ENCODE measurements at places on chromosomes 5 and 9.

GRCh38 chr5:128084228-128085167, 932 bp downstream of the SLC12A2 start:
- peak; percentile 19 for DNase-seq

GRCh38 chr9:131611586-131612315, 66.4 kb downstream of the PRRT1B start:
- DNase-seq, result no peak

DNA sequence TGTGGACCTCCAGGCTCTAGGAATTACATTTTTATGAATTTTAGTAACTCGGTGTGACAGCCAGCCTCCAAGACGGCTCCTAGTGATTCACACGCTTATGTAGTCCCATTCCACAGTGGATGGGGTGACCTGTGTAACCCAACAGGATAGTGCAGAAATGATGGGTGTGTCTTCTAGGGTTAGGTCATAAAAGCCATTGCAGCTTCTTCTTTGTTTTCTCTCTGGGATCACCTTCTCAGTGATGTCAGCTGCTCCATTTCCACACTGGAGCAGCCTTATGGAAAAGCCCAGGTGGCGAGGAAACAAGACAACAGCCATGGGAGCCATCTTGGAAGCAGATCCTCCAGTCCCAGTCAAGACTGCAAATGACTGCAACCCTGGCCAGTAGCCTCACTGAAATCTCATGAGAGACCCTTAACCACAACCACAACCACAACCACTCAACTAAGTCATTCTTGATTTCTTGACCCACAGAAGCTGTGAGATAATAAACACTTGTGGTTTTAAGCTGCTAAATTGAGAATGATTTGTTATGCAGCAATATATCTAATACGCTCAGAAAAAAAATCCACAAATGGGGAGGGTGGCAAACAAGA, 5.1 kb upstream of the GNPDA1 start:
- no peak for DNase-seq

- no peak for DNase-seq
These were observed 112.0 kb upstream of the FBXL7 start for GRCh38 chr5:15387931-15388524.

DNA sequence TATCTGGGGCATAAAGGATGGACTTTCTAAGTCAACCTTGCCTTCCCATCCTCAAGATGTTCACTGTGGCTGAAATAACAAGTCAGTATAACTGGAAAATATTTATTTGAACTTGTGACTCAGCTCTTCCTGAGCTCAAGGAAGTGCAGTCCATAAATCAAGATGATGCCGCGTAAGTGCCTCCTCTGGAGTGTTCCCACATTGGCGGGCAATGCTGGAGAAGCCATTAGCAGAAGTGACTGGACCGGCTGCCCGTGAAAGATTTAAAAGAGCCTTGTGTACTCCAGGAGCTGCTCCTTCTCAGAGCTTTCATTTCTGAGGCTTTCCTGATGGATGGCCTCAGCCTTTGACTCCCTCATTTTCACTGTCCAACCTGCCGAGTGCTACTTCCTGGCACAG, 17.4 kb downstream of the TMOD1 start:
- no peak for DNase-seq

GRCh38 chr9:6715755-6716643, 41.8 kb upstream of the KDM4C start:
- DNase-seq, result peak; percentile 70

DNA sequence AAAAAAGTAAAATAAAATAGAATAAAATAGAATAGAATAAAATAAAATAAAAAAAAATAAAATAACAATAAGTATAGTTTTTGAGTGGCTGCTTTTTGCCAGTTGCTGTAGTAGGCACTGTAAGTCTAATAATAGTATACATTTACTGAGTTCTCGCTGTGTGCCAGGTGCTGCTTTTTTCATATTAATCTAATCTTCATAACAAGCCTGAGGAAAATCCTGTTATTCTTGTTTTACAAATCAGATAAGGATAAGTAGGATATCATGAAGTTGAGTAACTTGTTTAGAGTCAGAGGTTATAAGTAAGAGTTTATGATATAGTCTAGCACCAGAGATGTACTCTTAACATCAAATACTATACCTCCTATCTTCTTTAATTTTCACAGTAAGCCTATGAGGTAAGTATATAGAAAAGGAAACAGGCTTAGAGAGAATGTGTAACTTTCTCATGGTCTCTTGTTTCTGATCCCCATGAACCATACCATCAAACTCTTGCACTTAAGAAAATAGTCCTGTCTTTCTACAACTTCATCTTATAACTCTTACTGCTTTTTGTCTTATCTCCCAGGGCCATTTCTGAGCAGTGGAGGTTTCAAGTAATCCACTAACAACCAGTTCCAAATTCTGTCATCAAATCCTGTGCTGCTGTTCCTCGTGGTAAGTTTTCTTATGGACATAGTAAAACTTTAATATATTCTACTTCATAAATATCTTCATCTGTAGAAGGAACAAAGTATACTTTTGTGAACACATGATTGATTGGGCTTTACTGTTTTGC, 18.7 kb downstream of the RMI1 start:
- no peak for DNase-seq

- no peak for DNase-seq
These were observed 44.4 kb upstream of the APC start for GRCh38 chr5:112693301-112693700.

DNA sequence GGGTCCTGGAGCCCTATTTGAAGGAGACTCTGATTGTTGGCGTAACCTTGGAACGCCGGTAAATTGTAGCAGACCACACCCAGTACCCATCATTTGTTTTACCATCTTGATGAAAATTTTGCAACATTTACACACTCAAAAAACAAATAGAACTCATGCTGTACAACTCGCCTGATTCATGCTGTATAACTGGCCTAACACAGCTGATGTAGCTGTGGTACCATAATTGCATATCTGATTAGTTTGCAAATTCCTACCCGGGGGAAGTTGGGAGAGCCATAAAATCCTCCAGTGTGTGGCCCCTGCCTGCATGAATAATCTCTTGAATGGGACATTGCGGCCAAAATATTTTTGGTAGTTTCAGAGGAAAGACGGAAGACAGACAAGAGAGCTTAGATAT, 9.7 kb downstream of the NIPAL4 start:
- no peak for DNase-seq

GRCh38 chr5:131587541-131587940, 47.5 kb downstream of the RAPGEF6 start:
- DNase-seq, result no peak

- no peak for DNase-seq
These were observed 39.7 kb downstream of the FABP6 start for GRCh38 chr5:160269017-160269416.

- DNase-seq, result no peak
These were observed 29.6 kb downstream of the BICD2 start for GRCh38 chr9:92734931-92735635.

- DNase-seq, result no peak
These were observed 9.1 kb upstream of the XPA start for GRCh38 chr9:97706246-97706645.

GRCh38 chr5:143337946-143338345, 65.5 kb downstream of the NR3C1 start:
- DNase-seq, result no peak

GRCh38 chr5:36739751-36740221, 133.4 kb downstream of the SLC1A3 start:
- DNase-seq, result peak; percentile 34

GRCh38 chr9:8484597-8485191, 685.1 kb upstream of the DMAC1 start:
- no peak for DNase-seq

DNA sequence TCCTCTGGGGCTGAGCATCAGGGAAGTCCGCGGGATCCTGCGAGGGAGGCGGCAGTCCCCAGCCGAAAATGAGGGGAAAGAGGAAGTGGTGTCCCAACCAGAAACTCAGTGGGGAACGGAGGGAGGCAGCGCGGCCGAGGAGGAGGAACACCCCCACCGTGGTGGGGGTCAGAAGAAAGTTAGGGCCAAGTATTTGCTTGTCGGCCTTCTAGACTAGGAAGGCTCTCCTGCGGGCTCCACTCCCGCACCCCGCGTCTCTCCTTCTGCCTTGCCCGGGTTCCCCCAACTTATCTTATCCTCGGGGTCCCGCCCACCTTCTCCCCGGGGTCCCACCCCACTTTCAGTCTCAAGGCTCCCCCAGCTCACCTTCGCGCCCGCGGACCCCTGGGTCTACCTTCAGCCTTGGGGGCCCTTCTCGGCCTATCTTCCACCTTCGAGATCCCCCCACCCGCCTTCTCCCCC, 557 bp upstream of the PHF2 start:
- DNase-seq, result no peak

DNA sequence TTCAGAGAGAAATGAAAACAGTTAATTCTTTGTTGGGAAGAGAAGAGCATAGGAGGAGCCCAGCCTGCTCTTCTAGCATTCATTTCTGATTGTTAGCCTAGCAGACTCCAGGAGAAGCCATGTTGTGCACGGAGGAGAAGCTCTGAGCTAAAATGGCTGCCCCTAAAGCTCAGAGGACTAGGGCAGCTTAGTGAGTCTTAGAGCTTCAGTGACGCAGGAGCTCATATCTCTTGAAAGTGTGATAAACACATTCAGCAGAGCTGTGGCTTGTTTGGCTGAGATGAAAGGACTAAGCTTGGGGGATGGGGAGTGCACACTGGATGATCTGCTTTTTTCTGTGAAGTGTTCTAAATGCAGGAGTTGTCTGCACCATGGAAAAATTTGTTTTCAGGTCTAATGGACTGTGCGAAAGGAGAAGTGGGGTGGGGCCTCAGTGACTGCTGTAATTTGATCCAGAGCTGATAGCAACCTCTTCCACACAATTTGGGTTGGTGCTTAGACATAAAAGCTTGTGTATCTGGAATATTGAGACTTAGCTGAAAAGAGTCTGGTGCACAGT, 58.5 kb downstream of the ZNF462 start:
- DNase-seq, result no peak

DNA sequence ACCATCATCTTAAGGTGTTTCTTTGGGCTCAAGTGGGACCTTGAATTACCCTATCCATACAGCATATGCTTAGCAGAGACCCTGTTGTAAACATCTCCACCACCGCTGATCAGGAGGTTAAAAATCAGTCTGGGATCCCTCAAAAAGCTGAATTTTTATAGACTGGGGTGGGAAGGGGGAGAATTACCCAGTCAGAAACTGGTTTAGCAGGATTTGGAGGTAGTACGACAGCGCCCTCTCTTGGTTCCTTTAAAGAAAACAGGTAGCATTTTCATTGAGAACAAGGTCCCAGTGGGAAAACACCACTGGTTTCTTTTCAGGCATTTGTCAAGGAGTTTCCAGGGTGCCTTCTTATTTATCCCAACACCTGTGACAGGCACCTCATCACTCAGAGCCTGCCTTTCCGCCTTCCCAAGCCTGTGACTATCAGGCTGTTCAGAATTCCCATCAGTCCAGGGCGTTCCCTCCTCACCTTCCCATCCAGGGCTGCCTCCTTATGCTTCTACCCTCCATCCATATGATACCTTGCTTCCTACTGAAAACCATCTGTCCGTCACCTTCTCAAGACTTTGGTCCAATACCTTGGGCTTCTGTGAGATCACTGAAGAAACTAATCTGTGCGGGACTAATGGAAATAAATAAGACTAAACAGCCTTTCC, 203.8 kb upstream of the RAI14 start:
- no peak for DNase-seq

GRCh38 chr5:73422164-73422563, 26.4 kb downstream of the FOXD1 start:
- DNase-seq, result no peak

DNA sequence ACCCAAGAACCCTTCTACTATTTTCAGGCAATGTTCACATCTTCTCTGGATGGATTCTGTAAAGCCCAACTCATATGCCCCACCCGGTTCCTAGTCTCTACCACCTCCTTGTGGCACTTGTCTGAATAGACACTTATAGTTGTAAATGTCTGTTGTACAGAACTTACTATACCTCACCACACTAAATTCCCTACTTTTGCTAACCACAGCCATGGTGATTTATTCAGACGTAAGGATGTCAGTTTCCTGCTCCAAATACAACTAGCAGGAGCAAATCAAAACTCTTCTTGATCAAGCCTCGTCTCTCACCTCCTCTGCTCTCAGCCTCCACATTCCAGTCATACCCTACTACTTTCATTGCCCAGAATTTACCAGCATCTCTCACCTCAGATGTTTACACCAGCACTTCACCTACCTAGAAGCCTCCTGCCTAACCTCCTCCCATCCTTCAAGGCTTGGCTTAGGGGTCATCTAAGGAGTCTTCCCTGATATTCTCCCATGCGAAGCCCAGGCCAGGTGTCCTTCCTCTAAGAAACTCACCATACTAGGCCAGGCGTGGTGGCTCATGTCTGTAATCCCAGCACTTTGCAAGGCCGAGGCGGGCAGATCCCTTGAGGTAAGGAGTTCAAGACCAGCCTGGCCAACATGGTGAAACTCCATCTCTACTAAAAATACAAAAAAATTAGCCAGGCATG, 75.5 kb downstream of the MAPKAP1 start:
- no peak for DNase-seq

- DNase-seq, result no peak
These were observed 339.8 kb upstream of the RGMB start for GRCh38 chr5:98433673-98434072.

GRCh38 chr5:134111741-134112647, 2.5 kb upstream of the TCF7 start:
- no peak for DNase-seq

- DNase-seq, result no peak
These were observed 331.3 kb upstream of the SEMA6A start for GRCh38 chr5:116905885-116906284.

- no peak for DNase-seq
These were observed 1.3 kb downstream of the S1PR3 start for GRCh38 chr9:88992556-88992955.

GRCh38 chr5:108028412-108028811, 353.5 kb downstream of the FBXL17 start:
- DNase-seq, result no peak

DNA sequence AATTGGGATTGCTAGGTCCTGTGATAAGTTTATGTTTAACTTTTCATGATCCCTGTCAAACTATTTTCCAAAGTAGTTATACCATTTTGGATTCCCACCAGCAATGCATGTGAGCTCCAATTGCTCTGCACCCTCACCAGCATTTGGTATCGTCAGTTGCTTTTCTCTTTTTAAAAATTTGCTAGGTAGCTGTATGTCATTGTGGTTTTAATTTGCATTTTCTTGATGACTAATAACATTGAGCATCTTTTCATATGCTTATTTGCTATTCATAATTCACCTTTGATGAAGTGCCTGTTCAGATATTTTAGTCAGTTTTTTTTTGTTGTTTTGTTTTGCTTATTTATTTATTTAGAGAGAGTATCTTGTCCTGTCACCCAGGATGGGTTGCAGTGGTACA, 12.5 kb downstream of the TAF1L start:
- no peak for DNase-seq

DNA sequence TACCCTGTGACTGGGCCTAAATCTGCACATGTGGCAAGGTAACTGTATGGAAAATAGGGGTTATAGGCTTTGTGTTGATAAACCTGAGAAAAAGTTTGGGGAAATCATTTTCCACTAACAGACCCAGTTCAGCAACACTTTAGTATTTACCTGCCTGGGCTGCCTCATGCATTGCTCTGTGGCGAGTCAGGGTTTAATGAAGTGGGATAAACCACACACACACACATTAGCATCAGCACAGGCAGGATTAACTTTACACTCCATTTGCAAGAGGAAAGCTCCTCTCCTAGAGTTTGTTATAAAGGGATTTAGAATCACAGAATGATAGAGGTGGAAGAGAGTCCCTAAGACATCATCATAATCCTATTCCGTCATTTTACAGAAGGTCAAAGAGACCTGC, 20.0 kb upstream of the ZCCHC7 start:
- no peak for DNase-seq
